ENCODE measurements at places on chromosomes 13 and 19. TPM values are rescaled to one million over a fixed set of nuclear protein-coding genes. Genes with fewer than 3 reads are reported as not detected.

Gene ATP4A
- total RNA-seq, result 0.42 TPM

DNA sequence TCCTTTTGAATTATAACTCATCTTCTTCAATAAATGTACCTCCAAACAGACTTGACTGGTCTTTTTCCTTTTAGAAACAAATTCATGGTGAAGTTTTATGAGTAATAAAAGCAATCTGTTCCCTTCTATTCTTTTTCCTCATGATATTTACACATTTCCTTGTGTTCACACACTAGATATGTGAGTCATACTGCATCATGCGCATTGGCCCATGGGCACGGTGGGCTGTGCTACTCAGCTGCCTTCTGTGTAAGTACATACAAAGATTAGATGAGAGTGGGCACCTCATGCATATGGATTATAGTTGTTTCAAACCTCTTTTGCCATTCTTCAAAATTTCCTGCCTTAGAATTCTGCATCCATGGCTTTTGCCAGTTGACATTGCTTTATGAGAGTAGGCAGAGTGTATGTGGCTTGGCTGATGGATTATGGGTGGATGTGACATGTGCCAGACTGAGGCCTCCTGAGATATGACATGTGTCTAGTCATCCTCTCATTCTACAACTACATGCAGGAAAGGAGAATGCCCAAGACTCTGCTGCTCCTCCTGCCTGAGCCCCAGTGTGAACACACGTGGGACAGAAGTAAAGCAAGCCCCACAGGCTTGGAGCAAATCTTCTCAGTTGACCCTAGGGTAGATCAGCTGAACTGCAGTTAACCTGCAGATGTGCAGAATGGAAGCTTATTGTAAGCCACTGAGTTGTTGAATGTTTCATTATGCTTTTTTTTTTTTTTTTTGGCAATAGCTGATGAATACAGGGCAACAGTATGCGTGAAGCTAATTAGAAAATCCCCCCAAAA lies 109.9 kb downstream of the RBM26 start:
- no peaks in the 10 kb centered on the region for H3K27me3 ChIP-seq
- no peaks in the 10 kb centered on the region for H3K36me3 ChIP-seq
- no peak for DNase-seq
- no peak overlapping the region for H3K27ac ChIP-seq
- H3K4me3 ChIP-seq, result no peak overlapping the region

Gene FBXO17
- 3.8 TPM for total RNA-seq

GRCh38 chr19:46697204-46697960 lies 19.5 kb downstream of the PRKD2 start:
- H3K27me3 ChIP-seq, result no peaks in the 10 kb centered on the region
- H3K4me1 ChIP-seq, result no peaks in the 10 kb centered on the region
- H3K36me3 ChIP-seq, result peaks cover 97% of the 10 kb centered on the region
- H3K27ac ChIP-seq, result no peak overlapping the region
- DNase-seq, result no peak
- no peak overlapping the region for H3K4me3 ChIP-seq

Gene SLITRK5
- 0.14 TPM for total RNA-seq
